ENCODE measurements at places on chromosomes 3 and 15.
A peak's percentile ranks its signal among the peaks of the same experiment; 100 is the strongest.

DNA sequence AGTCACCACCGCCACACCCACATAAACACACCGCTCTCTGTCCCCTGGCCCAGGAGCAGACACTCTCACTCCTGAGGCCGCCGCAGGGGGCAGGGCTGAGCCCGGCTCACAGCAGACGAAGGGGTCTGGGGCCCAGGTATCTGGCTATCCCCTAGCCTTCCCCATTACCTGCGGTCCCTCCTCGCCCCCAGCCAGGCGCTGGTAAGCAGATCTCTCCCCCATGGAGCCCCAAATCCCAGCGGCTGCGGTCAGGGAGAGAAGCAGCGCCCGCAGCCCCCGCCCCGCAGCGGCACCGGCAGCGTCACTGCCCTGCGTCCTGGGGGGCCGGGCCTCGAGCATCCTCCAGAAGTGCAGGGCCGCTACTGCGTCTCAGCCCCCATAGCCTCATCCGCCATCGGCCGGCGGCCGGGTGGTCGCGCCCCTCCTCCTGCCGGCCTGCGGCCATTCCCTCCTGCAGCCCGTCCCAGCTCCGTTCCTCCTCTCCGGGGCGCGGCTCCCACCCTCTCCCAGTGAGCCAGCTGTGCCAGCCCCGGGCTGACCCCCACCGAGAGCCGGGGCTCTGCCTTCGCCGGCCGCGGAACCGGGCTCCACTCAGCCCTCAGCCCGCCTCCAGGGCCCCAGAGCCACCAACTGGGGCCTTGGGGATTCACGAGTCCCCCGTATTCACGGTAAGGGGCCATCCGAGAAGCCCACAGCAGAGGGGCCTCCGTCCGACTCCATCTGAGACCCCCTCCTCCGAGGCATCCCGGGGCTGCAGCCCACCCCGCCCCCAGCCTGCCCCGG, 13.1 kb downstream of the TNK2 start:
- DNase-seq = peak; percentile 46

DNA sequence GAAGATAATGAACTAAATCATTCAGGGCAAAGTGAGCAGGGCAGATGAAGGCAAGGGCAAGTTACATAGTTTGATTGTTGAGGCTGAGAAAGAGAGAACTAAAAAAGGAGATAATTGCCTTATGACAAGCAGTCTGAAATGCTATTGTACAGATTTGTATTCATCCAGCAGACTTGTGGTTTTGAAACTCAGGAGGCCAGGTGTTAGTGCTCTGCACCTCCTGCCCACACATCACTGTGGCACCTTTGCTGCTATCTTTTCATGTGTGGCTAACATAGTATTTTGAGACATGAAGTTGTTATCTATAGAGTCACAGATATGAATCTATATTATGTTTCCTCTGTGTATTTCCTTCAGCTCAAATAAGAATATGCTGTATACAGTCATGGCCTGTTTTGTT, 24.3 kb upstream of the SUCLG2 start:
- no peak for DNase-seq

GRCh38 chr3:20185331-20185678, 701 bp downstream of the SGO1 start:
- no peak for DNase-seq

DNA sequence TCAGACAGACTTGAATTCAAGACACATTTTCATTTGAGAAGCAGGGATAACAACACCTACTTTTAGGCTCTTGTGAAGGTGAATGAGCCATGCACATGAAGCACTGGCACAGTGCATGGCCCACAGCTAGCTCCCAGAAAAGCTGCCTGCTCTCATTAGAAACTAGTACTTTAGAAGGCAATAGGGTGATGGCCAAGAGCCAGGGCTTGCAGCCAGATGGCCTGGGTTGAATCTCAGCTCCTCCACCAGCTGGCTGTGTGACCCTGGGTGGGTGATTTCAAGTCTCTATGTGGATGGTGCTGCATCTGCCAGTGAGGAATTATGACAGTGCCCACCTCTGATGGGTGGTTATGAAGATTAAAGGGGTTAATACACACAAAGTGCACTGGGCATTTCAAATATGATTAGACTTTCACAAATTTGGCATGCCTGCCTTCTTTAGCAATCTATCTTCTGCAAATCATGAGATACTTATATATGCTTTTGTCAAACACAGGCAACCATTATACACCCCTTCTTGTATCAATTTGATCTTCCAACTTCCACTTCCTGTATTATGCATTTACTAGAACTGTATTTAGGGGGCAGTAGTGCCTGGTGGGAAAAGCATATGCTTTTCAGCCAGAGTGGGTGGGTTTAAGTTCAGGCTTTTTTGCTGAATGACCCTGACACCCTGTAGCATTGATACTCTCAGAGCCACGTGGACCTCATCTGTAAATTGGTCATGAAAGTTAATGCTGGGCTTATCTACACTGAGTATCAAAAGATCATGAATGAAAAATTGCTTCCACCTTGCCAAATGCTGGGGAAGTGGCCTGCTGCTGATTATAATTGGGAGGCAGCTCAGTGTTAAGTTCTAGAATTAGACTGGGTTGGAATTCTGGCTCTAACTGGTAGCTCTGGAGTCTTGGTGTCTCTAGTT, 34.7 kb upstream of the RBP1 start:
- DNase-seq = no peak

GRCh38 chr3:107976202-107976800, 114.5 kb downstream of the CD47 start:
- no peak for DNase-seq

DNA sequence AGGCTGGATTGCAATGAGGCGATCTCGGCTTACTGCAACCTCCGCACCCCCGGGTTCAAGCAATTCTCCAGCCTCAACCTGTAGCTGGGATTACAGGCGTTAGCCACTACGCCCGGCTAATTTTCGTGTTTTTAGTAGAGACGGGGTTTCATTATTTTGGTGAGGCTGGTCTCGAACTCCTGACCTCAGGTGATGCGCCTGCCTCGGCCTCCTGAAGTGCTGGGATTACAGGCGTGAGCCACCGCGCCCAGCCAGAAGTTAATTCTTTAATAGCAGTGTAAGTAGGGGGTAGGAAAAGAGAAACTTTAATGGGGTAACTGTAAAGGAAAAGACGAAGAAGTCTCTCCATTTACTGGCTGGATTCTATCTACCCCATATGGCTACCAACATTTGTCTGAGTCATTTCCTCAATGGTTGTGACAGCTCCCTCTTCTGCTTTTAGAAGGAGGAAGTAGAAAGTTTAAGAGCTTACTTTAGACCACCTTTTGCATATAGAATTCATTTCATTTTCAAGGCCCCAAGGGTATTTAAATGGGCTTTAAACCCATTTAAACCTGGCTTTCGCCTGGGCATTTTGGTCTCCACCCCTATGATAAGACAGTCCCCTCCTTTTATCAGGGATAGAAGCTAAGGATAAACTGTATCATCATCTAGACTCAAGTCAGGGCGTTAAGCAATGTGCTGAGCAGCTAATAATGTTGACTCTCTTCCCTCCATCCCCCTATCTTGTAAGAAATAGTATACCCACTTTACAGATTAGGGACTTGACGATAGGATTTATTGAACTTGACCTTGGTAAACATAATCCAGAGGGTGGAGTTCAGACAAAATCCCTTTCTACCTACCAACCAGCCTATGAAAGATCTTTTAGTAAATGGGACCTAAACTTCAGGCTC, 1.1 kb upstream of the CDV3 start:
- DNase-seq = no peak

GRCh38 chr3:33786565-33787327, 11.7 kb upstream of the PDCD6IP start:
- DNase-seq = no peak

DNA sequence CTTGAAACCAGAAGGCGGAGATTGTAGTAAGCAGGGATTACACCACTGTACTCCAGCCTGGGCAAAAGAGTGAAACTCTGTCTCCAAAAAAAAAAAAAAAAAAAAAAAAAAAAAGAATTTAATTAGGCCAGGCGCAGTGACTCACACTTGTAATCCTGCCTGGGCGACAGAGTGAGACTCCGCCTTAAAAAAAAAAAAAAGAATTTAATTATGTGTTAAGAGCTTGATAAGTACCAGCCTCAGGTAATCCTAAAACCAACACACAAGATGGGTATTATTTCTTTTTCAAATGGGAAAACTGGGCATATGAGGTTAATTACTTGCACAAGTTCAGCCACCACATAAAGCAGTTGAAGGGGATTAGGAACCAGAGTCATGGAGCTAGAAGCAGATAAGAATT, 49.0 kb downstream of the PBRM1 start:
- no peak for DNase-seq

DNA sequence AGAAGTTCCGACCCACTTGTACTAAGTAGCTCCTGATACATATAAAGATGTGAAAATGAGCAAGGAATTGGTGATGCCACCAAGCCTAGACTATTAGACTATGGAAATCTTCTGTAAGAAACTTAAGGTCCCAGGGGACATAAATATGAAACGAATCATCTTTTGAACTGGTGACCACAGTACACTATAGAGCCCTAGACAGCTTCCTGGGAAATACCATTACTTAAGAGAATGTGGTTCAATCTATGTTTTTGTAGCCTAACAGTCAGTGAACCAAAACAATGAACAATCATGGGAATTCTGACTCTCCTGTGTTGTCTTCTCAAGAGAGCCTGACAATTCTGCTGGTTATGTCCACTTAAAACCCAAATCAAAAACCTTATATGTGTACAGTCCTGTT, 191.6 kb downstream of the GREM1 start:
- DNase-seq = no peak

- DNase-seq = no peak
Measured at GRCh38 chr3:49725906-49726681, 2.3 kb upstream of the GMPPB start.
